ENCODE measurements at places on chromosomes 7 and 10.

DNA sequence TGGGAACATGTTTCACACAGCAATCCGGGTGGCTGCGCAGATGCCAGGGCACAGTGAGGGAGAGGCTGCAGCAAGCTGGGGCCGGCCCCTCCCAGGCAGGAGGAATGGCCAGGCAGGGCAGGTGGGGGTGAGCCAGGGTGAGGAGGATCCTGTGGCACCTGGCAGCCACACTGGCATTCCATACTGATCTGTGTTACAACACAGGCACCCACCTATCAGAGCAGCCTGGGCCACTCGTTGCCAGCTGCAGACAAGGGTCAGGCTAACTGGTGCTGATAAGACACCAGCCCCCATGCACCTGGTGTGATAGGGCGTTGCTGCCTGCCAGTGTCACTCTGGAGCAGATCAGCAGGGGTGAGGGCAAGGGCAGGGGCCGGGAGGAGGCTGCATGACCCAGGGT, 16.6 kb upstream of the RET start:
- DNase-seq, result no peak

- DNase-seq, result no peak
Observed at GRCh38 chr10:89171996-89172395, 35.1 kb downstream of the CH25H start.

- no peak for DNase-seq
Observed at GRCh38 chr10:131500892-131501291, 189.4 kb upstream of the TCERG1L start.

- no peak for DNase-seq
Observed at GRCh38 chr10:129771024-129771423, 193.1 kb downstream of the EBF3 start.

- no peak for DNase-seq
Observed at GRCh38 chr7:2633538-2634266, 1.9 kb downstream of the TTYH3 start.

- no peak for DNase-seq
Observed at GRCh38 chr10:42952349-42952748, 124.5 kb upstream of the RET start.

DNA sequence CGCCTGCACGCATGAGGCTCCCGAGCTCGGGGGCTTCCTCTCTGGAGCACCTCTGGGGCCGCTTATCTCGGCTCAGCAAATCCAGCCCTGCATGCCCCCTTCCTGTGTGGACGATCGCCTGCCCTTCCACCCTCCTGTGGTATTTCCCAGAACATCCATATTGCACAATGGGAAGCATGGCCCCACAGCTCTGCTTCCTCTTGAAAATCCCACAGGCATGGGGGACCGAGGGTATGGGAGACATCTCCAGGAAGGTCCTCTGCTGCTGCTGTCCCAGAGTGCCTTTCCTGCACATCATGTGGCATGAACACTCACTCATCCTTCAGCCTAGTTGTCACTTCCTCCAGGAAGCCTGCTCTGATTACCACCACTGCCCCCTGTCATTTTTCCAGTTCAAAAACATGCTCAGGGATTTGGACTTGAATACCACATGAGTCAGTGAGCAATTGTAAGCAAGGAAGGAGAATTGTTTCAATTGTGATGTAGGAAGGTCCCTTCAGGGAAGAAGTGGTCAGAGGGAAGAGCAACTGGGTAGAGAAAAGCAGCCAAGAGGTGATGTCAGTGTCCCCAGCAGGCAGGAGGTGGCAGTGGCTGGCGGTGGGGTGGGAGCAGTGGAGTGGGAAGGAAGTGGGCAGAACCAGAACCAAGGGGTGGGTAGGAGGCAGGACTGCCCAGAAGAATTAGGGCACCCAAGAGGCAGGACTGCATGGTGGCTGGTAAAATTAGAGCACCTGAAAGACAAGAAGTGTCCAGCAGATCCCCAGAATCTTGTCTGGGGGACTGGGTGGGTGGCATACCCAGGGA, 67.5 kb upstream of the ZMIZ1 start:
- no peak for DNase-seq

- DNase-seq, result no peak
Observed at GRCh38 chr10:80996615-80997193, 459.0 kb downstream of the SH2D4B start.

DNA sequence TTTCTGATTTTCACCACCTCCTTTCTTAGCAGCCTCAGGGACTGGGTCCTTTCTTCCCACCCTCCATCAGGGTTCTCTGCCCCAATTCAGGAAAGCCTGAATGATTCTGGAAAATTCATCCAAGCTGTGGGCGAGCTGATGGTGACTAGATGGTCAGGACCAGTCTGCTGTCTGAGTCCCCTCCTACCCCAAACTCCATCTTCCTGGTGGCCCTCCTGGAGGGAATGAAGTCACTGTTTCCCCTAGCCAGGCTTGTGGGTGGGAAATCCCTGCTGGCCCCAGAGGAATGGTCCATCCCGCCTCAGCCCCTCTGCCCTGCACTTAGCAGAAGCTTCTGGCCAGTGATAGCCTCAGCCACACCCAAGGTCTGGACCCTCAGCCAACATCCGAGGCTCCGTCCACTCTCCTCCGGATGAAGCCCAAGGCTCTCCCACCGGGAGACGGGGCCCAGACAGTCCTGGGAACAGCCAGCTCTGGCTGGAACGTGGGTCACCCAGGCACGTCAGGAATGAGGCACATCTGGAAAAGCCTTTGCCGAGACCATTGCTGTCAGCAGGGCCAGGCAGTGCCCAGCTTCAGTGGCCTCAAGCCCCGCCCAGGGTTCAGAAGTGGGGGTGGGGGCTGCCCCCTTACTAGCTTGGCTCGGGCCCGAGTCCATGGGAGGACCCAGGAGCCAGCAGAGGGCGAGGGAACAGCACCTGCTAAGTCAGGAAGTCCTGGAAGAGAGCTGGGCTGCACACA, 4.0 kb upstream of the AQP1 start:
- no peak for DNase-seq

DNA sequence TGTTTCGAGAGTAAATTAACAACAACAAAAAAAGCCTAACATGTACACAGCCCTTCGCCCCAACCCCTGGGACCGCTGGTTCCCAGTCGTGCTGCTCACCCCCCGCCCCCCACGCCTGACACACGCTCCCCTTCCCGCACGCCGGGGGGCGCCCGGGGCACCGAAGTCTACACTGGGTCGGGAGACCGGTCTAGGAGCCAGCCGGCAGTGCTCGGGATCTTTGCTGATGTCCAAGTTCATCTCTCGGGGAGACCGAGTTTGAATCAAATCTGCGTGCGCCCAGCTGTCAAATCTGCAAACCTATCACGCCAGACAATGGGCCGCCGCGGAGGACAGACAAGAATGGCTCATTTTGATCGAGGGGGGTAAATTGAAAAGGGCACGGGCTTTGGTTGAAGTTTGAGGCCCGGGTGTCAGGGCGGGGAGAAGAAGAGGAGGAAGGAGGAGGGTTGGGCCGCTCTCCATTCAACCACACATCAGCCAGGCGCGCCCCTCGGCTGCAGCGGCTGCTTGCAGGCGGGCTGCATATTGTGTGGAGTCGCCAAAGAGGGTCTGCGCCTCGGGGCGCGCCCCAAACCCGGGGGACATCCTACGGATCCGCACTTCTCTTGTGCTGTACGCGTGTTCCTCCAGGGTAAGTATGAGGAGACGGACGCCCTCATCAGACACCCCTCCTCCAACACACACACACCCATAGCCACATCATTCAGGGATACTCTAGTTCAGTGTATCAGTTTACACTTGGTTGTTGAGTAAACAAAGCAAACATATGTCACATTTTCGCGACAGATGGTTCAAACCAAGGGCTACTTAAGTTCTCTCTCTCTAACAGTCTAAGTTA, 1.3 kb upstream of the GFRA1 start:
- no peak for DNase-seq

DNA sequence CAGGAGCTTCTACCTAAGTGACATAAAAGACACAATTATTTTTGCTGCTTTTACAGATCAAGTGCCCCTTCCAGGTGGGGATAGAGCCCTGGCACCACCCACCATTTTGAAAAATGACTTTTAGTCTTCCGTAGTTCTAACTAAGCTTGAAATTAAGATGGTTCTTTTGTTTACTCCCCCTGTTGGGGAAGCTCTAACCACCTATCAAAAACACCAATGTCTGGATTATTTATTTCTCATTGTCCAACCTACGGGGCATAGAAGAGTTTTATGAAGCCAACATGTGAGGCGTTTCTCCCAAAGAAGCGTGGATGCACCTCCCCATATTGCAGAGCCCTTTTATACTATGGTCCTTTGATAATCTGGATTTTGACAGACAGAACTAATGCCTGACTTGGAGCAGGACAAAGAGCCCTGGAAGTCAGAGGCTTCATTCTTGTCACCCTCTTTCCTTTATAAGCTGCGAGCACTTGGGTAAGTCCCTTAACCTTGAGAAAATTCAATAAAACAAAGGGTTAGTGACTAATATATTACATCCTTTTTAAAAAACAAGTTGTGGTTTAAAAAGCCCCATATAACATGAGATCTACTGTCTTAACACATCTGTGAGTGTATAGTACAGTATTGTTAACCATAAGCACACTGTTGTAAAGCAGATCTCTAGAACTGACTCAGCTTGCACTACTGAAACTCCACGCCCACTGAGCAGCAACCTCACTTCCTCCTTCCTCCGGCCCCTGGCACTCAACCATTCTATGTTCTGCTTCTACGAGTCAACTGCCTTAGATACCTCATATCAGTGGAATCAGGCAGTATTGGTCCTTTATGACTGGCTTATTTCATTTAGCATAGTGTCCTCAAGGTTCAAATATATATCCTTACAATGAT, 67.5 kb downstream of the ATXN7L1 start:
- peak; percentile 65 for DNase-seq
